ENCODE measurements at places on chromosomes 3 and 15.

DNA sequence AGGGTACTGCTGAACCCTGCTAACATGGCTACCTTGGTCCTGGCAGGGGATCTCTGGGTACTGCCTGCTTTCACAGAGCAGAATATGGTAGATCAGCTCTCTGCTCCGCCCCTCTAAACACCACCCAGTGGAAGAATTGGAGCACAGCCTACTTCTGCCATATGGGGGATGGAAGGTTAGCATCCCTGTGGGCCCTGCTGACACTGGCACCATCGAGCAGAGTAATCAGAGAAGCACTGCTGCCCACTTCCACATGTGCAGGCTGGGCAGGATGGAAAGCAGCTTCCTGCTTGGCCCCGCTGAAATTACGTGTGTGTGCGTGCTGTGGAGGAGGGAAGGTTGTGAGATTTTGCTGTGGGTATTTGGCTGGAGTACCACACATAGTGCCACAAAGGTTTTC, 24.8 kb downstream of the CCR1 start:
- DNase-seq = no peak

DNA sequence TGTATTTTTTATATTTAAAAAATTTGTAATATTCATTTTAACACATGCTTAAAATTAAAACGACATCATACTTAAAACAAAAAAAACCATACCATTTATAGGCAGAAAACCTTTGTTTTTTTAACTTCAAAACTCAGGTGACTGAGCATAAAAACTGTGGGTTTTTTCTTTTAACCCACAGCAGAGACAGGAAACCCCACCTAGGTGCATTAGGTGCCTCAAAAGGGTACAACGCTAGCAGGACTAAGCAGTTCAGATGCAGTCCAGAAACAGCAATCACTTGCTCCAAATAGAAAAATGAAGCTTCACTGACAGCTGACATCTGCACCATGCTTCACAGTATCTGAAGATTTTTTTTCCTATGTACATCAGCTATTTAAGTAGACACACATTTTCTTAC, 52.3 kb downstream of the GLB1 start:
- DNase-seq = no peak

DNA sequence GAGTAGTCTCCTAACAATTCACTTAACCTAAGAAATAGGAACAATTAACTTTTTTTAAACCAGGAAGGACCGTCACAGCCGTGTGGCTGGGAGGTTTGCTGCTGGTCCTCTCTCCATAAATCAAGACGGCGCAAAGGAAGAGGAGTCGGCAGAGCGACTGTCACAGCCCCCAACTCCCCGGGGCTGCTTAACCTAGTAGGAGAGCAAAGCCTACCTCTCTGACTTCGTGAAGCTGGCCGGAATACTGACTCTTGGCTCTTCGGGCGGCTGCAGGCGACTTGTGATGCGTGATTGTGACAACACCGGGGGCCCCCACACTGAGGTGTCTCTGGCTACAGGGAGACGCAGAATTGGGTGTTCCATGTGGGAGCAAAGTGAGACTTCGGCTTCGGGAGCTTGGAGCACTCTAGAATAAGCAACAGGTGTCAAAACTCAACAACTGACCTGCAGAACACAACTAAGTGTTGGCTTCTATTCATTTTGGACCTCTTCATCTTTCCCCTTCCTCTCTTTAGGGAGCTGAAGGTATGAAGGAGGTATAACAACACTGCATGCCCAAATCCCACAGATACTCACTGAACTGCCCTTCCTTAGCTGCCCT, 151.1 kb downstream of the OSBPL10 start:
- DNase-seq = no peak

GRCh38 chr3:124965413-124965812, 30.9 kb upstream of the MUC13 start:
- no peak for DNase-seq

DNA sequence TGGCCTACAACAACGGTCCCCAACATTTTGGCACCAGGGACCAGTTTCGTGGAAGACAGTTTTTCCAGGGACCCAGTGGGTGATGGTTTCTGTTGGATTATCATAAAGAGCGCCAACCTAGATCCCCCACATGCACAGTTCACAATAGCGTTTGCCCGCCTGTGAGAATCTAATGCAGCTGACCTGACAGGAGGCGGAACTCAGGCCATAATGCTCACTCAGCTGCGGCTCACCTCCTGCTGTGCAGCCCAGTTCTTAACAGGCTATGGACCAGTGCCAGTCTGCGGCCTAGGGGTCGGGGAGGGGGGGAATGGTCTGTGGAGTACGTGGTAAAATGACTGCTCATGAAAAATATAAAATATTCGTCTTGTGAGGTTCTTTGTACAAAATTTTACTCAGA, 518.5 kb upstream of the CADM2 start:
- DNase-seq = no peak

GRCh38 chr15:95113041-95113440, 881.7 kb downstream of the MCTP2 start:
- no peak for DNase-seq

- DNase-seq = no peak
These were observed at the start of gene CNTN4 for GRCh38 chr3:2098398-2099027. TSS of gene CNTN4 (plus strand) at chr3:2098866.

DNA sequence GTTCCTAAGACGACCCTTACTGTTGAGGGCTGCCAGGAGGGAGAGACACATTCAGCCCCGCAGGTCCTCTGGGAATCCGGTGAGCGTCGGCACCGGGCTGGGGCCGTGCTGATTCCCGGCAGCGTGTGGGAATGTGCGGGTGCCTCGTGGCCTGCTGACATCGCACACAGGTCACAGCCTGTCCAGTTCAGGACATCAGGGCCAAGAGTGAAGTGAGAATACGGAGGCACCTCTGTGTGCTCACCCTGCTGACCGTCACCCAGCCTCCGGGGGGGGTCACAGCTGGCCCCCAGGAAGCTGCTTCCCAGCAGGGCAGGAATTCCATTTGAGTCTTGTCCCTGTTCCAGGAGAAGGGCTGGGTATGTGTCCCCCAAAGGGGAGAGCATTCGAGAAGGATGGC, 53.6 kb downstream of the PGPEP1L start:
- DNase-seq = no peak

DNA sequence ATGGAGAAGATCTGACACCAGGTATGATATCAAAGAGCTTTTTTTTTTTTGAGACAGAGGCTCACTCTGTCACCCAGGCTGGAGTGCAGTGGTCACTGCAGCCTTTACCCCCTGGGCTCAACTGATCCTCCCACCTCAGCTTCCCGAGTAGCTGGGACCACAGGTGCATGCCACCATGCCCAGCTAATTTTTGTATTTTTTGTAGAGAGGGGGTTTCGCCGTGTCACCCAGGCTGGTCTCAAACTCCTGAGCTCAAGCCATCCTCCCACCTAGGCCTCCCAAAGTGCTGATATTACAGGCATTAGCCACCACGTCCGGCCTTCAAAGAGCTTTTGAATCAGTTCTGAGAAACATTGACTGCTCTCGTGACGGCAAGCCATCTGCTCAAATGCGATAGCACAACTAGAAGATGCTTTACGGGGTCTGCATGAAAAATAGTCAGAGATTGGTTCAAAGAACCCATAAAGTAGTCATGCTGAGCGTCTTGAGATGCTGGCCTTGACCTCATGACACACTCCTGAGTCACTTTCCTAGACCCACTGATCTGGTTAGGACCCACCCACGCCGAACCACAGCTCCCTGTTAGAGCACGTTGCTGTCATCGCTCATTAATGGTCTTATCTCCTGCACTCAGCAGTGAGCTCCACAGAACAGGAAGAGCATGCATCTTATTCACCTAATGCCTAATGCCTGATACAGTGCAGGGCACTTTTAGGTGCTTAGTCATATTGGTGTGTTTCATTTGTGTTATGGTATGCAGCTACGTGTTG, 57.0 kb upstream of the NR2F2 start:
- DNase-seq = peak; percentile 99

DNA sequence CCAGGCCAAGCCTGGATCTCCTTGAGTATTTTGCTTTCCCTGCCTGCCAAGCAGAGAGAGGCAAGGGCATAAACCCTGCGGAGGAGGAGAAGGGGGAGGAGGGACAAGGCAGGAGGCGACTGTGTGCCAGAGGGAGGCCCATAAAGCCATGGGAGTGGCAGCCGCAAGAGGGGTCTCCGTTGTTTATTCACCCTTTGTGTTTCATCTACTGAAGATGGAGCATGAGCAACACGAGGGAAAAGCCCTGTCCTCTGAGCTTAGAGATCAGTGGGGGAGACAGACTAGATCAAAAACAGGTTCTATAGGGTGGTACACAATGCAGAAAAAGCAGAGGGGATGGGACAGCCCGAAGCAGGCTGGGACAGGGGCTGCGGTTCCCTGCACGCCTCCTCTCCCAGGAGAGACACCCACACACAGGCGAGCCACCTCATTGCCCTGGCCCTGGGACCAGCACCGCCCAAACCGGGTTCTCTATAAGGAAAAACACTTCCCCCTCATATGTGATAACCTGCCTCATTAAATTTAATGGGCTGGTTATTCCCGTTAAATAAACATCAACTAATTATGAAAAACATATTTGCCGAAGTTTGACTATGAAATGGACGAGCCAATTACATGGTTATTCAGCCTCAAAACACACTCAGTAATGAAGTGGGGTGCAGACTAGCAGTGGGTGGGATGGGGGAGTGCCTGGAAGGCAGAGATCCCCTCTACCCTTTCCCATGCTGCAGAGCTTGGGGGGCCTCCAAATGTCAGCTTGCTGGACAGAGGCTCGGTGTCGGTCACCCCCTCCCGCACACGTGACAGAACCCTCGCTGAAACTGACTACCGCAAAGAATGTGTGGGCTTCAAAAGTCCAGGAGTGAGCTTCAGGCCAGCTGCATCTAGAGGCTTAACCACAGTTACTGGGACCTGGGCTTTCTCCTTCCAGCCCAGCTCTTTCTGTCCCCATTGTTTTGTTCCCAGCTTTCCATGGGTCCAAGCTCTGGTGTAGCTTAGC, 14.2 kb upstream of the PLXNA1 start:
- no peak for DNase-seq

GRCh38 chr3:188955919-188956318, 215.9 kb upstream of the TPRG1 start:
- DNase-seq = no peak

DNA sequence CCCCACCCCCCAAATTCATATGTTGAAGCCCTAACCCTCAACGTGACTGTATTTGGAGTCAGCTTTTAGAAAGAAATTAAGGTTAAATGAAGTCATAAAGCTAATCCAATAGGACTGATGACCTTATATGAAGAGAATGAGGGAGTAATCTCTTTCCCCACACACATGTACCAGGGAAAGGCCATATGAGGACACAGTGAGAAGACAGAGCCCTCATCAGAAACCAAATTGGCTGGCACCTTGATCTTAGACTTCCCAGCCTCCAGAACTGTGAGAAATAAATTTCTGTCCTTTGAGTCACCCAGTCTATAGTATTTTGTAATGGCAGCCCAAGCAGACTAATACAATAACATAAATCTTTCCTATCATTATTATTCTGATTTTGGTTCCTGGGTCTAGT, 194.7 kb upstream of the NANOGP8 start:
- no peak for DNase-seq

DNA sequence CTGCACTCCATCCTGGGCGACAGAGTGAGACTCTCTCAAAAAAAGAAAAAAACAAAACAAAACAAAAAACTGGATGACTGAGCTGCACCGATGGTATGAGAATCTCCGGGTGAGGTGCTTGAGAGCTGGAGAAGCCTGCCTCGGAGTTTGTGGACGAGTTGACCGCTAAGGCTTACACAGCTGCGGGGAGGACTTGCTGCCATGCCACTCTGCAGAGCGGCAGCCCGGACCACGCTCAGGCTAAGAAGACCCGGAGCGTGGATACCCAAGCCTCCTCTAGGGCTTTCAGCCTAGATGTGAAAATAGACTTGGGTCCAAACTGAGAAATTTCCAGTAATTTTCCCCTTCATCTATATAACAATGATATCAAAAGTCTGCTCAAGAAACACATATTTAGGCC, 16.0 kb downstream of the NRROS start:
- no peak for DNase-seq

- no peak for DNase-seq
These were observed 37.9 kb downstream of the RAB6B start for GRCh38 chr3:133857767-133858166.

GRCh38 chr3:6680119-6680806, 180.7 kb upstream of the GRM7 start:
- no peak for DNase-seq

- no peak for DNase-seq
These were observed 14.3 kb downstream of the CD47 start for GRCh38 chr3:108076564-108076963.

DNA sequence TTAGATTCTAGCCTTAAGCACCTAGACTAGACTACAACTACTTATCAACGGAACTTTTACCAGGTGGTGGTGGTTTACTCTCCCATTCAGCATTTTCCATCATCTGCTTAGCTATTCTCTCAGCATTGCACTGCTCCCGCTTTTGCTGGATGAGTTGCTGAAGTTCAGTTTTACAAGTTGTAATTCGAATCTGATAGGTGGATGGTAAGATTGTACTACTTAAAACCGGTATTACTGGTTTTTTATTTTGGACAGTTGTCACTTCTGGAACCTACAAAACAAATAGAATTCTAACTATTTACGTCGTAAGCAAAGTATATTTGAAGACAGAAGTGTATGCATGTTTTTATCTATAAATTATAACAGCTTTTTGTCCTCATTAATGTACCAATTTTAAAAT, 41.1 kb downstream of the PIK3R4 start:
- DNase-seq = no peak

DNA sequence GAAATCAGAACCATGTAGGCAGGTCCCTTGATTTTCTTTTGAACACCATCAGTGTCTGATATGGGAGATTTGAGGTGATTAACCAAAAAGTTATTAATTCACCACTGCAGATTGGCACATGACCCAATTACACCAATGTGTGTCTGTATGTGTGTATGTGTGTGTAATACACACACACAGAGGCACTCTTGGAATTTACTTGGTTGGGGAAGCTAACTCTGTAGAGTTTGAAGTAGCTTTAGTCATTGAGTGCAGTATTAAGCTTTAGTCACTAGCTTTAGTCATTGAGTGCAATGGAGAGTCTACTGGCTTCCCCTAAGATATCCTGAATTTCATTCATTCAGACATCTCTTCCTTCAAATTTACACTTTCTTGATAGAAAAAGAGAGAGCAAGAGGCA, 109.4 kb upstream of the C15orf61 start:
- no peak for DNase-seq

- DNase-seq = no peak
These were observed 455.7 kb downstream of the FOXP1 start for GRCh38 chr3:71127844-71128243.

DNA sequence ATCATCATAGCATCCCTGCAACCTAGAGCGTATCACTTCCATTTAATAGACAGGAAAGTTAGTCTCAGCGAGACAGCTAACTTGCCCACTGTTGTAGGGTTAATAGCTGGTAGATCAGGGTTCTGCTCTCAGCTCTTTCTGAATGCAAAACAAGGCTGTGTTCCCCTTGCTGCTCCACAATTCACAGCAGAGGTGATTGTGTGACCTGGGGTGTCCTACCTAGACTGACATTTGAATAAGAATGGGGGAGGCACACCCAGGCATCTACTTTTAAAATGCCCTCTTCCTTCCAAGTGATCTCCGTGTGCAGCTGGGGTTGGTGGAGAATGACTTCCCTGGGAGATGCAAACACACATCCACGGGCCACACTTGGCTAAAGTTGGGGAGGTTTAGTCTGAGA, 43.0 kb upstream of the CACNA2D3 start:
- no peak for DNase-seq
